Purkinje cell (primary cell): ENCODE measurements at places on chromosomes 13 and 19. TPM values are rescaled to one million over a fixed set of nuclear protein-coding genes. Genes with fewer than 3 reads are reported as not detected.

The APOE gene
- 6.2 and 10.7 TPM in 2 replicates for polyA plus RNA-seq

The TRPC4 gene
- polyA plus RNA-seq: 1.4 TPM in 1 of 2 replicates, not detected in the other

The LHB gene
- polyA plus RNA-seq: not detected in 2 replicates

The BCKDHA gene
- 9.6 and 20.9 TPM in 2 replicates for polyA plus RNA-seq

The REX1BD gene
- 8.0 and 27.2 TPM in 2 replicates for polyA plus RNA-seq

The TEX26 gene
- 0.70 and 7.1 TPM in 2 replicates for polyA plus RNA-seq

The PCDH20 gene
- polyA plus RNA-seq: 8.3 TPM in 1 of 2 replicates, not detected in the other

The ZNF473 gene
- polyA plus RNA-seq: 1.6 and 3.6 TPM in 2 replicates

The GNA15 gene
- polyA plus RNA-seq: 0.89 and 0.94 TPM in 2 replicates

The LRRC25 gene
- not detected in 2 replicates for polyA plus RNA-seq

The PTH2 gene
- polyA plus RNA-seq: not detected in 2 replicates

The POSTN gene
- polyA plus RNA-seq: 3.1 TPM in 1 of 2 replicates, not detected in the other

The FCER2 gene
- not detected in 2 replicates for polyA plus RNA-seq

The KCNN1 gene
- 2.1 and 4.3 TPM in 2 replicates for polyA plus RNA-seq

The MAP4K1 gene
- not detected in 2 replicates for polyA plus RNA-seq

The ZNF565 gene
- 0.69 and 5.6 TPM in 2 replicates for polyA plus RNA-seq

The TNFSF9 gene
- polyA plus RNA-seq: 0.14 and 1.9 TPM in 2 replicates

The ZNF729 gene
- not detected in 2 replicates for polyA plus RNA-seq

The RFPL4AL1 gene
- not detected in 2 replicates for polyA plus RNA-seq
